Cardiac muscle cell (in vitro differentiated cells and primary cell): ENCODE measurements at places on chromosomes 1 and 21. TPM values are rescaled to one million over a fixed set of nuclear protein-coding genes. Genes with fewer than 3 reads are reported as not detected.

GRCh38 chr21:45378258-45378966, 26.6 kb upstream of the COL18A1 start:
- no peak for DNase-seq

DNA sequence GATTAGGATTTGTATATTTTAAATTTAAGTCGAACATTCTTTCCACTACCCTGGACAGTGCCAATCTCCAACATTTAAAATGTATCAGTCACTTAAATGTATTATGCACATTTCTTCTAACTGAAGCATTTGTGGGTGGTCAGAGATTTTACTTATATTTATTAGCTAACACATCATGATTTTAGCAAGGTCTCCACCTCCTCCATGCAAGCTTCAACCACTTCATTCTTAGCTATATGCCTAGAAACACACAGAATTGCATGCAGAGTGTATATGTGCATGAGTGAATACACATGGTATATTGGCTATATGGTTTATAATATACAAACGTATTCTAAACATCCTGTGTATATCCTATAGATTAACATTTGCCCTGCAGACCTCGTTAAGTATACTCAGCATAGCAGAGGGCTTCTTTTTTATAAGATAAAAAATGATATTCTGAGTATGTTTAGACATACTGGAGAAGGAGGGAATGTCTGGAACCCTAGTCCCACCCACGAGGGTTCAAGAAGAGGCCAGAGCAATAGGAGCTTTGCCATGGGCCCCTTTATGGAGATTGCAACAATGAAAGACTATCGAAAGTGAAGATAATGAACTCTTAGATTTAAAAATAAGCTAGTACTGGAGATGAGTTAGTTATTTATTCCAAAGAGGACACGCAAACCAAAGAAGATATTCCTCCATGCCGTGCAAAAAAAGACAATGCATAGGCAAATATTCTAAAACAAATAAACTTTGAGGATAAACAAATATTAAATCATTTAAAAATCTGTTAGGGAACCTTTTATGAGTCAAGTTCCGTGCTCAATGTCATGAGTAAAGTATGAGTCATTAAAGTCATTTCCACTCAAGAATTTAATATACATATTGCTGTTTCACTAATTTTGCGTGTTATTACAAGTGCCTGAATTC, 480.4 kb downstream of the SIPA1L2 start:
- DNase-seq: peak; percentile 55

- no peak for DNase-seq
These were observed 70.6 kb upstream of the GORAB start for GRCh38 chr1:170461291-170461747.

- DNase-seq: peak; percentile 63
These were observed 44.9 kb downstream of the SYT6 start for GRCh38 chr1:114108751-114109255.

Gene OR2T2
- polyA plus RNA-seq: not detected in 2 replicates

Gene OR4F16
- polyA plus RNA-seq: not detected in 2 replicates

Gene BCL2L15
- polyA plus RNA-seq: 0.16 TPM in 1 of 2 replicates, not detected in the other
